ENCODE measurements at places on chromosomes 7 and 10. TPM values are rescaled to one million over a fixed set of nuclear protein-coding genes. Genes with fewer than 3 reads are reported as not detected.

- no peaks in the 10 kb centered on the region for H3K27me3 ChIP-seq
- DNase-seq, result no peak
- H3K36me3 ChIP-seq, result no peaks in the 10 kb centered on the region
- no peak overlapping the region for H3K4me3 ChIP-seq
- H3K27ac ChIP-seq, result no peak overlapping the region
- H3K4me1 ChIP-seq, result peaks cover 5% of the 10 kb centered on the region
Observed at GRCh38 chr10:31037749-31038148, 6.1 kb upstream of the ZNF438 start.

DNA sequence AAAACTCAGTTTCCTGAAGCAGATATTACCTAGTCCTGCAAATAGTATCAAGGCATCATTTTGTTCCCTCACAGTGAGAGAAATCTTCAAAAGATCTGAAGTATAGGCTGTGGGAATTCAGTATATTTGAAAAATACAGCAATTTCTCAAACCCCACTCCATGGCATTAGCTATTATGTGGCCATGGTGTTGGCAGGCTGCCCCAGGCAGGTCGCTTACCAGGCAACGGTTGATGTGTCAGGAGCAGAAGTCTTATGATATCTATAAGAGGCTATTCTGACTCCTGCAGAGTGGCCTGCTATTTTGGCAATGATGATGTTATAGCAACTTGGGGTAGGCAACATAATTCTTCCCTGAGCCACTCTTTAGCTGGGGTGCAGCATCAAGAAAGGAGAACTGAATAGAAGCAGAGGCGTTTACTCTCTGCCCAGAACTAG, 187.9 kb downstream of the PLXDC2 start:
- H3K27me3 ChIP-seq, result no peaks in the 10 kb centered on the region
- H3K4me1 ChIP-seq, result no peaks in the 10 kb centered on the region
- DNase-seq, result no peak
- no peak overlapping the region for H3K27ac ChIP-seq
- H3K4me3 ChIP-seq, result no peak overlapping the region

- peaks cover 74% of the 10 kb centered on the region for H3K36me3 ChIP-seq
- no peak overlapping the region for H3K27ac ChIP-seq
- H3K4me3 ChIP-seq, result no peak overlapping the region
Observed at GRCh38 chr7:36871863-36872262, 147.6 kb upstream of the AOAH start.

DNA sequence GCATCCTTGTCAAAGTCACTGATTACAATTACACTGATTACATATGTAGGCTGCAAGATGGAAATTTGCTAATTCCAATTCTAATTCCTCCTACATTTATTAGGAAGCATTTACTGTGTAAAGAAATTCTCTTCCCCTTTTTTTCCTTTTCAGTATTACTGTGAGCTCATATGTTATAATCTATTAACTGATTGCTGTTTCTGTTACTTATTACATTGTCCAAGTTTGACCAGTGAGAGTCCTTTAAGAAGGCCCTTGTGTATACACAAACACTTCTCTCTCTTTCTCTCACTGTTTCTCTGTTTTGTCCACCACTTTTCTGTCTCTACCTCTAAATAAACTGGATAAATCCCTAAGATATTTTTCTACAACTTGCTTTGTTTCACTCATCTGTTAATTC, 31.5 kb downstream of the PHF14 start:
- no peak for DNase-seq
- H3K27ac ChIP-seq, result no peak overlapping the region
- peaks cover 22% of the 10 kb centered on the region for H3K4me1 ChIP-seq
- H3K27me3 ChIP-seq, result no peaks in the 10 kb centered on the region

- no peaks in the 10 kb centered on the region for H3K4me1 ChIP-seq
- no peak overlapping the region for H3K4me3 ChIP-seq
- DNase-seq, result no peak
- H3K36me3 ChIP-seq, result no peaks in the 10 kb centered on the region
- peaks cover 23% of the 10 kb centered on the region for H3K27me3 ChIP-seq
- no peak overlapping the region for H3K27ac ChIP-seq
Observed at GRCh38 chr10:96468845-96469244, 44.9 kb downstream of the TLL2 start.

DNA sequence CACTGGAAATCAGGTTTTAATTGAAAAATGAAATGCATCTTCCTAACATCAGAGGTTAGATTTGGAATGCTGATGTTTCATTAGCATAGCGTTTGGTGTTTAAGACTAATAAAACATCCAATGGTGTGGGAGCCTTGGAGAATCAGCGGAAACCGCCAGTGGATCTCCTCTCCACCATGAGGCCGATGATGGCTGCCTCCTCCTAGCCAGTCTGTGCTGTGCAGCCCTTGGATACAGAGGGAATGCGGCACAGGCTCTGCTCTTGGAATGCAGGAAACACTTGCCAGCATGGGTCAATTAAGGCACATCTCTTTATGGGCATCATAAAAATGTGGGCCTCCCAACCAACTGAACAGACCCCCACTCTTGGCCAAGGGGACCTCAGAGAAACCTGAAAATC, 259.9 kb downstream of the GLRX3 start:
- no peaks in the 10 kb centered on the region for H3K4me1 ChIP-seq
- no peak overlapping the region for H3K4me3 ChIP-seq
- H3K27me3 ChIP-seq, result peaks cover 4% of the 10 kb centered on the region
- H3K27ac ChIP-seq, result no peak overlapping the region

CCDC201 gene
- not detected for total RNA-seq

UCN3 gene
- not detected for total RNA-seq

MYH16 gene
- not detected for total RNA-seq

ASB10 gene
- not detected for total RNA-seq

CRYGN gene
- 0.21 TPM for total RNA-seq
